ENCODE measurements at places on chromosomes 12 and 14.

- DNase-seq, result no peak
Measured at GRCh38 chr12:115163710-115164109, 479.7 kb upstream of the TBX3 start.

DNA sequence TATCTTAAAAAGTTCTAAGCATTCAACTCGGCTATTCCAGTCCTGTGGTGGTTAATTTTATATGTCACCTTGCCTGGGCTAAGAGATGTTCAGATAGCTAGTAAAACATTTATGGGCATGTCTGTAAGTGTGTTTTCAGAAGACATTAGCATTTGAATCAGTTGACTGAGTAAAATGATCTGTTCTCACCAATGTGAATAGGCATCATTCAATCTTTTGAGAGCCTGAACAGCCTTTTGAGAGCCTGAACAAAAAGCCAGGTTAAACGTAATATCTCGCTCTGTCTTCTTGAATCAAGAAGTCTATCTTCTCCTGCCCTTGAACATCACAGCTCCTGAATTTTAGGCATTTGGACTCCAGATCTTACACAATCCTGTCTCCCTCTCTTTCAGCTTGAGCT is 1266.1 kb downstream of the LRFN5 start:
- DNase-seq, result no peak

- DNase-seq, result no peak
Measured at GRCh38 chr12:64571411-64571810, 38.9 kb upstream of the RASSF3 start.

DNA sequence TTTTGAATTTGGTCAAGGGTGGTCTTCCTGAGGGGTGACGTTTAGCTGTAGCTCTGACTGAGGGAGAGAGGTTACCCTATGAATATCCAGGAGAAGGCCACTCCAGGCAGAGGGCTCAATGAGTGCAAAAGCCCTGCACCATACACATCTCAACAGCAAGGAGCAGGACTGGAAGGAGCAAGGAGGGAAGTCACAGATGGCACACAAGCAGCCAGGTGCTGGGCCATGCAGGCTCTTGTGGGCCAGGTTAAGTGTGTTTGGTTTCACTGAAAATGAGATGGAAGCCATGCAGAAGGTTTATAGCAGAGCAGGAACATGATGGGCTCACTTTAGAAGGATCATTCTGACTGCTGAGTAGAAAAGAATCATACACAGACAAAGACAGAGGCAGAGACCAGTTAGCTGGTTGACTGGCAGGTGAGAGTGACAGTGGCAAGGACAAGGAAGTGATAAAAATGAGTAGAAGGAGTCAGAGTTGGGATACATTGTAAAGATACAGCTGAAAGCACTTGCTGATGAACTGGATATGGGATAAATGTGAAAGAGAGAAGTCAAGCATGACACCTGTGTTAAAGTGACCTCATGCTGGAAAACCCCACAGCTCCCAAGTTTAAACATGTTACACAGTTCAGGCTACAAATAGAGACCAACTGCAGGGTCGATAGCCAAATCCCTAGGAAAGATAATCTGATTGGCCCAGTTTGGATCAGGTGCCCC is 81.2 kb downstream of the PRKD1 start:
- no peak for DNase-seq

- no peak for DNase-seq
Measured at GRCh38 chr12:108686780-108687179, 44.5 kb downstream of the CORO1C start.

DNA sequence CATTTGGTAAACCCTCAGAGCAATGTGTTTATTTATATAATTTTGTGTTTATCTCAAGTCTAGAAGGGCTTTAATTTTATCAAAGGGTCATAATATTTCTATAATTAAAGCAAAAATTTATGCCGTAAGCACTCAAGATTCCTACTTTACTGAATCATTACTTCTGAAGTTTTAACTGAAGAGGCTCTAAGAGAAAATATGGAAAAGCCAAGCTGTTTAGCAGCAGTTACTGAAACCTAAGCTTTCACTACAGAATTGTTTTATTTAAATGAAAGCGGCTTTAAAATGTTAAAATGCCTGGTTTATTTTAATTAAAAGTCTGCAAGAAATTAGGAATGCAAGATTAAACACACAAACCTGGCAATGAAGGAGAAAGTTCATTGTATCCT is 73.9 kb upstream of the BBS10 start:
- DNase-seq, result no peak

GRCh38 chr12:89846473-89847055 is 137.9 kb upstream of the ATP2B1 start:
- no peak for DNase-seq

DNA sequence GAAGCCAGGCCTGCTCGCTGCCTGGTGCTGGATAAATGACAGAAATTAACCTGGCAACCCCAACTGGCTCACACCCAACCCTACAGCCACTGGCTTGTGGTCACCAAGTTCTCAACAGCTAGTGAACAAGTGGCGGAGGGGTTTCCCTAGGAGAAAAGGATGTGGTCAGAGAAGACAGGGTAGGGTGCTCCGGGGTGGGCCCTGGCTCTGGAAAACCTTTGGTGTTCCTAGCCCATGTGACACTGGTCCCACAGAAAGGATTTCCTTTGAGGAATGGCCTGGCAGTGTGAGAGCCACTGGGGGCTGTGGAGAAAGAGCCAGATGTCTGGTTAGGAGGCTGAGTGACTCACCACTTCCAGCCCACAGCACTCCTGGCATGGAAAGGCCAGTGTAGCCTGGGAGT is 8.7 kb downstream of the SYNE3 start:
- DNase-seq, result no peak

- no peak for DNase-seq
Measured at GRCh38 chr14:81625343-81625742, 91.7 kb upstream of the SEL1L start.

DNA sequence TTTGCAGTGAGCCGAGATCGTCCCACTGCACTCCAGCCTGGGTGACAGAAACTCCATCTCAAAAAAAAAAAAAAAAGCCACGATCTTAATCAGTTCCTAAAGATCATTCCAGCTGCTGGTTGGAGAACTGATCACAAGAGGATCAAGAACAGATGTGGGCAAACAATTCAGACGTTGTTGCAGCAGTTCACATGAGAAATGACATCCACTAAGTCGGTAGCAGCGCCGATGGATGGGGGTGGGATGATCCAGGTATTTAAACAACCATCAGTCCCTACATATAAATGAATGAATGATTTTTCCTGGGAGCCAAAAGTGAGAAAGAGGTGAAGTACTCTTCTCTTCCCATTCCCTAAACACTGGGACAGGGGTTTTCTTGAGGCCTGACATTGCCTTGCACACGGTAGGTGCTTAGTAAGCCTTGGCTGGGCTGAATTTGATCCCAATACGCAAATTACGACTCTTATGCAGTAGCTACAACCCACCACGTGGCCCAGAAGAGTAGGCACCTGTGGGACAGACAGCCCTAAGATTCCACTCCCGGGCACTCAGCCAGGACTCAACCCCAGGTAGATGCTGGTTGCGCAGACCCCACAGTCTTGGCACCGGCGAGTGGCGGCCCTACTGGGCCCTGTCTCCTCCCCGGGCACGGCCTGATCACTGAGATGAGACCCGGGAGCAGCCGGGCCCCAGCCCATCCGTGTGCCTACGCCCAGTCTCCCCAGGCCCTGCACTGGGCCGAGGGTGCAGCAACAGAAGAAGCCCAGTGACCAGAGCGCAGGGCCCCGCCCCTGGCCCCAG is 565 bp downstream of the SPRYD3 start:
- DNase-seq, result no peak

DNA sequence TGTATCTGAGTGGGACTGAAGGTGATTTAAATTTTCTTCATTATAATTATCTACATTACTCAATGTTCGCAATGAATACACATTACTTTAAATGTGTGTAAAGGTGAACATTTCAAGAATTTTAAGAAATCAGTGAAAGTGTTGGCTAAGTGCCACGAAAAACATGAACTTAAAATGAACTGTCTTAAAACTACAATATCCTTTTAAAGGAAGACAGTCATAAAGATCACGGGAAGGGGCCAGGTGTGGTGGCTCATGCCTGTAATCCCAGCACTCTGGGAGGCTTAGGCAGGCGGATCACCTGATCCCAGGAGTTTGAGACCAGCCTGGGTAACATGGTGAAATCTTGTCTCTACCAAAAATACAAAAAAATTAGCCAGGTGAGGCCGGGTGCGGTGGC is 11.2 kb downstream of the MOK start:
- DNase-seq, result no peak

DNA sequence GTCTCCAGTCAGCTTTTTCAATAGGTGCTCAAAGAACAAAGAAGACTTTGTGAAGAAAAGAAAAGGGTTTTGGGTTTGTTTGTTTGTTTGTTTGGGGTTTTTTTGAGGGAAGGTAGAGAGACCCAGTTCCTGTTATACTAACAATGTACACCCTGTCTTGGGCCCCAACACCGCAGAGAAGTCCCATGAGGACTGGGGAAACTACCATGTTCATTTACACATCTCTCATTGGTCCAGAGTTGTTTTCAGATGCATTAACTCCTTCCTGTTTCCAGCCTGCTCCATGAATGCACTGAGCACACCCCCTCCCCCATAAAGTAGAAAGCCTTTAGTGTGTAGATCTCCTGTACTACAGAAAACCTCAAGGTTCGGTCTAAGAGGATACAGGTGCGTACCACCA is 51.1 kb upstream of the SLC8A3 start:
- DNase-seq, result no peak

GRCh38 chr12:98179151-98179550 is 336.2 kb upstream of the TMPO start:
- no peak for DNase-seq

GRCh38 chr14:84209031-84209430 is 1320.9 kb upstream of the FLRT2 start:
- DNase-seq, result no peak
